ENCODE measurements at places on chromosomes 2 and 18. TPM values are rescaled to one million over a fixed set of nuclear protein-coding genes. Genes with fewer than 3 reads are reported as not detected.
A peak's percentile ranks its signal among the peaks of the same experiment; 100 is the strongest.

The HNMT gene
- total RNA-seq: 65.8 TPM

The CABLES1 gene
- total RNA-seq: 3.2 TPM

The PROM2 gene
- total RNA-seq: 9.2 TPM

The DSEL gene
- total RNA-seq: 5.7 TPM

The NAT8 gene
- total RNA-seq: not detected

The ANKRD23 gene
- 2.5 TPM for total RNA-seq

The FAM228A gene
- not detected for total RNA-seq

DNA sequence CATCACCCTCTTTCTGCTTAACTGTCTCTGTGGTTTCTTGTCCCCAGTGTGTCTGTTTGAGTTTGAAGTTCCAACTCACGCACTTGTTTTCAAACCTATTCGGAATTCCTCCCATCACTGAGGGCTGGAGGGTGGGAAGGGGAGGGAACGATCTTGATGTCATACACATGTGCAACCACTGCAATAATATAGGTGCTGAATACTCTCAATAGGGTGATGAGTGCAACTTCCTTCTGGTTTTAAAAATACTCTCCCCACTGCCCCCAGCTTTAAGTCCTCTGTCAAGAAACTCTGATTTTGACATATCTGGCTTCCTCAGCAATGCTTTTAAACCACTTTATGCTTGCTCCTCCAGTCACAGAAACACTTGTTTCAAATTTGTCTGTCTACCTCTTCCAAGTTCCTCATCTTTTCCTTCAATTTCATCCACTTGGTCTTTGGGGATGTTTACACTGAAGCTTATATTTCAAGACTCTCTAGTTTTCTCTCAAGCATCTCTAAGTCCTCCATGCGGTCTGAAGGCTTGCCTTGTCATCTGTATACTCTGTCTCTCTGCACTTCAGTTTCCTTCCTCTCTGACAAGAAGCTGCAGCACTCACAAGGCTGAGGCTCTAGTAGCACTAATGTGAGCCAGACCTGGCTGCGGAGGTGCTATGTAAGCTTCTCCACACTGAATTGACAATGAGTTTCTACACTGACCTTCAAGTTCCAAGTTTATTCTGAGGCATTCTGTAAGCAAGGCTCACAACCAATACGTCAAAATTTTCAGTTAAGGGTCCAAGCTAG is 422.3 kb downstream of the ZEB2 start:
- no peak overlapping the region for H3K4me3 ChIP-seq
- peaks cover 35% of the 10 kb centered on the region for H3K4me1 ChIP-seq
- DNase-seq: no peak
- no peak overlapping the region for H3K27ac ChIP-seq
- H3K36me3 ChIP-seq: no peaks in the 10 kb centered on the region

GRCh38 chr18:44638811-44639210 is 41.9 kb upstream of the SETBP1 start:
- no peaks in the 10 kb centered on the region for H3K36me3 ChIP-seq
- H3K27me3 ChIP-seq: no peaks in the 10 kb centered on the region
- no peak overlapping the region for H3K27ac ChIP-seq
- no peak overlapping the region for H3K4me3 ChIP-seq
- no peak for DNase-seq
- peaks cover 44% of the 10 kb centered on the region for H3K4me1 ChIP-seq

DNA sequence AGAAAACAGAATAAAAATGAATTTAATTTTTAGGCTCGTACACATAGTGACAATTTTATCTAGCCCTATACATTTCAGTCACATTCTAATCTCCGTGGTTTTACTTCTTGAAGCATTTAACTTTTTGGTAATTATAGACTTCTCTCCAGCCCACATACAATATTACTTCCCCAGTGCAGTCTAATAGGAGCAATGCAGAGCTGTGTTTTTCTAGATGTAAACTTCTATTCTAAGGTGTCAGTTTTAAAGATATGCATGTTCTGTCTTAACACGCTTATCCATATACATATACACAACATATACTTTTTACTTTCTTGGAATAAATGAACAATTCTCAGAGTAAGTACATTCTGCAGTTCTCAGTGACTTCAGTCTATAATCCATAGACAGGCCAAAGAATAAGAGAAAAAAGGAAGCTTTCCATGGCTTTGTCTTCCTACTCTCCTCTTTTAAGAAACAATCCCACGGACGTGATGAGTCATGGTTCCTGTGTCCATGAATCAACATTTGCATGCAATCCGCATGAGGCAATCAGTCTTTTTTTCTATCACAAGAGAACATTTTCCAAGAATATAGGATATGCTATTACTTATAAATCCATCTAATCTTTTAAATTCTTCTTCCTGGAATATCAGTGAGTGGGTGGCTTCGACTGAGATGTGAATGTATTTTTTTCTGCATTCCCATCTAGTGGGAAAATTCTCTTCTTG is 42.8 kb downstream of the CCDC102B start:
- H3K4me3 ChIP-seq: no peak overlapping the region
- H3K36me3 ChIP-seq: no peaks in the 10 kb centered on the region
- H3K27me3 ChIP-seq: no peaks in the 10 kb centered on the region
- H3K27ac ChIP-seq: peak overlapping the region; percentile 81
- peaks cover 25% of the 10 kb centered on the region for H3K4me1 ChIP-seq

GRCh38 chr2:95314964-95315611 is 17.9 kb downstream of the KCNIP3 start:
- peaks cover 5% of the 10 kb centered on the region for H3K27me3 ChIP-seq
- no peak for DNase-seq
- no peak overlapping the region for H3K4me3 ChIP-seq
- no peaks in the 10 kb centered on the region for H3K36me3 ChIP-seq
- H3K27ac ChIP-seq: no peak overlapping the region

GRCh38 chr2:157725846-157726245 is 97.2 kb upstream of the ACVR1C start:
- H3K4me1 ChIP-seq: no peaks in the 10 kb centered on the region
- no peak for DNase-seq

DNA sequence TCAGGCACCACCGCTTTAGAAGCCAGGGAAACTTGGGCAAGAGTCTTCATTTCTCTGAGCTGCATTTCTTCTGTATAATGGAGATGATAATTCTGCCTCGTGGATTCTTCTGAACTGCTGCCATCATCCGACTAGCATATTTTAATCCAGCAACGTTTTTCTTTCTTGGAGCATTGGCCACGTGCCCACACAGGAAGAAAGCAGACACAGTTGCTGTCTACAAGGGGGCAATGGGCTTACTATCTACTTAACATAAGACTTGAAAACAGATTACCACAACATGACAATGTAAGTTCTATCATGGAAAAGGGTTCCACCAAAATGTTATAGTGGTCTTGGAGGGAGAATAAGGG is 176.5 kb downstream of the FAM210A start:
- H3K27me3 ChIP-seq: no peaks in the 10 kb centered on the region
- no peak for DNase-seq
- H3K27ac ChIP-seq: no peak overlapping the region
- H3K4me1 ChIP-seq: no peaks in the 10 kb centered on the region

- H3K36me3 ChIP-seq: no peaks in the 10 kb centered on the region
- no peak for DNase-seq
- H3K4me3 ChIP-seq: no peak overlapping the region
- H3K27me3 ChIP-seq: no peaks in the 10 kb centered on the region
- peaks cover 36% of the 10 kb centered on the region for H3K4me1 ChIP-seq
Observed at GRCh38 chr2:138121666-138122661, 157.7 kb downstream of the HNMT start.

DNA sequence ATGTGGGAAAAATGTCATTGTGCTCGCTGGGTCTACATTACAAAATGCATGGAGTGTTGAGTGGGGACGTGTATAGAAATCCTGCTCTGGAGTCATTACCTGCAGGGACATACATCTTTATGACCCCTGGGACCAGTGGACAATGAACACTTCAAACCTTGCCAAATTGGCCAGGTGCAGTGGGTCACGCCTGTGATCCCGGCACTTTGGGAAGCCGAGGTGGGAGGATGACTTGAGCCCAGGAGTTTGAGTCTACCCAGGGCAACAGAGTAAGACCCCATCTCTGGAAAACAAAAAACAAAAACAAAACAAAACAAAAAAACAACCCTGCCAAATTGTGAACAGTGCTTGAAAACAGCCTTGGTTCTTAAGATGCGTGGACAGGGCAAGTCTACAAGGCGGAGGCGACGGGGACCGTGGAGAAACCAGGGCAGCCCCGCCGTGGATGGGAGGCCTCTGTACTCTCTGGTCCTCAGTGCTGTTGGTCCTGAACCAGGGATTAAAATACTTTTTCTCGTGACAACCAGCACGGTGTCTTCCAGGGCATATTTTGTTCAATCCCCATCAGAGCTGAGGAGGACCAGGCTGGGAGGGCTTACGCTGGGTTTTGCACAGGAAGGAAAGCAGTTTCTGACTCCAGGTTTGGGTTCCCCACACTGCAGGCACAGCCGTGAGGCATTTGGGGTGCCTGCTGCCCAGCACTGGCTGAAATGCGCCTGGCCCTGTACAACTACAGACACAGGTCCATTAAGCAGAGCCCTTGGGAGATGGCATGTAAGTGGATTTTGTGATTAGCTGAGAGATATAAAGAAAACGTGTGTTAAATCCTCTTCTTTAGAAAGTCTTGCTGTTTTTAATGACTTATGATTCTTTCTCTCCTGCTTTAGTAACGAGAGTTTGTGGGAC is 13.7 kb downstream of the COLEC11 start:
- DNase-seq: no peak
- no peaks in the 10 kb centered on the region for H3K27me3 ChIP-seq
- H3K4me1 ChIP-seq: no peaks in the 10 kb centered on the region
- no peaks in the 10 kb centered on the region for H3K36me3 ChIP-seq
- no peak overlapping the region for H3K4me3 ChIP-seq

- no peaks in the 10 kb centered on the region for H3K27me3 ChIP-seq
Observed at GRCh38 chr2:234415706-234416105, 81.2 kb downstream of the ARL4C start.

DNA sequence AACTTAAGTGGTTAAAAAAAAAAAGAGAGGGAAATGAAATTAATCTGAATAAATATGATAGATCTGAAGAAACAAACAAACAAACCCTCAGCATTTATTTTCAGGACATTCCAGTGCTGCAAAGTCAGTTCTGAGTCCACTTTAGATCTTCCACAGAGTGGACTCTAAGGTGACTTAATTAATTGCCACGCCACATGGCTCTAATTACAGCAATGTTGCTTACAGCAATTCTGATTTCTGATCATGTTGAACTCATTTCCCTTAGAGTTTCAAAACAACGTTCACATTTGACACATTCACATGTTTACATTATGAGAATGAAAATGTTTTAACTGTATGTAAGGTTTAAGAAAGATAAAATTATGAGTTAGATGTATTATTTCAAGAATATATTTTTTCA is 38.6 kb upstream of the RASGRP3 start:
- no peaks in the 10 kb centered on the region for H3K36me3 ChIP-seq
- no peak overlapping the region for H3K4me3 ChIP-seq
- DNase-seq: no peak
- H3K27me3 ChIP-seq: no peaks in the 10 kb centered on the region

Data from SJSA1 (cell line).